ACHN (cell line): ENCODE measurements at places on chromosomes 5 and 9.

DNA sequence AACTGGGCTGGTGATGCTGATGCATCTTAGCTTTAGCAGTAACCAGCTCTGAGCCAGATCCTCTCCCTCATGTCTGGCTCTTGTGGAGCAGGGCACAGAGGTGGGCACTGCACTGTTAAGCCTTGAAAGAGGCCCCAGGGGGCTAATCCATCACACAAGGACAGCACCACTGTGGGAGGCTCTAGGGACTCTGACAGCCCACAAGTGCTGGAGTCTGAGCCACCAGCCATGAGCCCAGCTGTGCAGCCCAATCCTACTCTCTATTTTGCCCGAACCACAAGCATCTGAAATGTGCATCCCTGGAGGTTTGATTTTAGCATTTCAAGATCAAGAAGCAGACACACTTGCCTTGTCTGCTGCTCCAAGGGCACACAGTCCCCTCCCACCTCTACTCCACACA, 407.1 kb upstream of the TRPC7 start:
- DNase-seq: no peak

DNA sequence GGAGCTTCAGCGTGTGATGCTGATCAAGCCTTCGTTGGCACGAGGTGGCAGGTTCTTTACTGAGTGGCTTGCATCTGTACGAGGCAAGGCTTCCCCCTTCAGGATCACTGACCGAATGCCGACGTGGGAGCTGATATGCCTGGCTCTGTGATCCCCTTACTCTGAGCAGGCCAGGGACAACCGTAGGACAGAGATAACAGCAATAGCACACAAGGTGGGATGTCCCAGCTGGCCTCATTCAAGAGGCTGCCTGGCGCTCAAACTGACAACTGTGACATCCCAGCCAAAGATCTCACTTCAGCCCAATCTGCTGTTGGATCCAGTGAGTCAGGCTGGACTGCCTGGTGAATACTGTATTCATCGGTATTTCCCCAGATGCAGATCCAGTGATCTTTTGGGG, 199.4 kb upstream of the PANK3 start:
- no peak for DNase-seq

DNA sequence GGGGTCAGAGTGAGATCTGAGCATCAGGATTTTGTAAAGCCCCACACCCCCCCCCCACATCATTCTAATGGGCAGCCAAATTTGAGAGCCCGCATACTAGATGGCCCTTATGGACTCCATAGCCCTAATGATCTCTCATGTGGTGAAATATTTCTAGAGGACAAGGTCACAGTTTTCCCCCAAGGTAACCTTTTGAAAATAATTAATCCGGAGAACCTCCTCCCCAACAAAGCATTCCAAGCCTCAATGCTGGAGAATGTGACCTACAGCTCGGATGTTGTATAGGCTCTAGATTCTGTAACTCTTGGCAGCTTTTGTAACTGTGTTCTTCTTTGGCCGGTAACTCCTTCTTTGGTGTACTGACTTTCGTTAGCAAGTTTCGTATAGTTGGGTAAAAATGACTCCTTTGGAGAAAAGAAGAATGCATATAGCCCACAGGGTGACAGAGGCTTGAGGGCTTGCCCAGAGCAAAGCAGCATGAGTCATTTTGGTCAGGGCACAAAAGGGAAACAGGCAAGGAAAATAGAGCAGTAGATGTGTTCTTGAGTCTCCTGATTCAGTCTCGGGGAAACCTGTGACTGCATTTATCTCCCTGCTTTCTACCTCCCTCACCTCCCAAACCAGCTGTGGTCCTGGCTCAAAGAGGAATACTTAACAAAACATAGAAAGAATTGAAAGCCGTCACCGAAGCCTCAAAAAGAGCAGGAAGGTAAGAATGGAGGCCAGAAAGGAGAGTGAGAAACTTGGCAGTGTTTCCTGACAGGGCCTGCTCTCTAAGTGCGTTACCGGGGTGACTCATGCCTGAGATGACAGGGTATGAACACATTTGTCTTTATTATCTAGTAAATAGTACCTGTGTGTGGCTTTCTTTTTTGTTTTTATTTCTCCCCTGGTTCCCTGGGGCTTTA, 6.6 kb upstream of the XPA start:
- DNase-seq: peak; percentile 87

- no peak for DNase-seq
Measured at GRCh38 chr9:87245271-87245670, 252.4 kb upstream of the DAPK1 start.

DNA sequence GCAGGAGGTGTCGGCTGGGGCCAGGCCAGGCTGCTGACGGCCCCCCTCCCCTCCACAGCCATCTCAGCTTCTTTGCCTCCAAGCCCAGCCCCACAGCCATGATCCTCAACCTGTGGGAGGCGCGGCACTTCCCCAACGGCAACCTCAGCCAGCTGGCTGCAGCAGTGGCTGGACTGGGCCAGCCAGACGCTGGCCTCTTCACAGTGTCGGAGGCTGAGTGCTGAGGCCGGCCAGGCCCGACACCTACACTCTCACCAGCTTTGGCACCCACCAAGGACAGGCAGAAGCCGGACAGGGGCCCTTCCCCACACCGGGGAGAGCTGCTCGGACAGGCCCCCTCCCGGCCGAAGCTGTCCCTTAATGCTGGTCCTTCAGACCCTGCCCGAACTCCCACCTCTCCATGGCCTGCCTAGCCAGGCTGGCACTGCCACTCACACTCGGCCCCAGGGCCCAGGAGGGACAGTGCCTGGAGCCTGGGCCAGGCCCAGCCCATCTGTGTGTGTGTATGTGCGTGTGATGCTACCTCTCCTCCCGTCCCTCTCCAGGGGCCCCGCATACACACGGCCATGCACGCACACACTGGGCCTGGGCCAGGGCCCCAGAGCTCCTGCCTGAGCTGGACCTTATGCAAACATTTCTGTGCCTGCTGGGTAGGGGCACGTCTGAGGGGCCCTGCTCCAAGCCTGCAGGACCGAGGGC, 19.3 kb downstream of the HK3 start:
- no peak for DNase-seq

- no peak for DNase-seq
Measured at GRCh38 chr5:150510460-150511263, 2.7 kb downstream of the NDST1 start.

DNA sequence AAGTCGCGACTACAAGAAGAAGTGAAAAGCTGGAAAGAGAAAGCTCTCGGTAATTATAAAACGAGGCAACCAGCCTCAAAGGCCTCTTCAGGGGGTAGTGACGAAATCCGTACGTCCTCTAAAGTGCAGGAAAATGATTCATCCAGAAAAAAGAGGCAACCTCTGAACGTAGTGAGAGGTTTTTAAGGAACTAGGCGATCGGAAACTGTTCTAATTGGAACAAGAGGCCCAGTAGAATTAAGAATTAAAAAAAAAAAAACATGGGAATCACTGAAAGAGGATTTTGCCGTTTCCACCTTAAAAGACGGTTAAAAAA, 1.0 kb downstream of the CSNK1A1 start:
- peak; percentile 64 for DNase-seq

GRCh38 chr5:105877592-105877991, 1793.1 kb downstream of the EFNA5 start:
- DNase-seq: peak; percentile 4

GRCh38 chr9:136995772-136996311, 526 bp downstream of the CLIC3 start:
- no peak for DNase-seq

- DNase-seq: peak; percentile 61
Measured at GRCh38 chr5:113264046-113264445, 170.7 kb downstream of the TSSK1B start.

DNA sequence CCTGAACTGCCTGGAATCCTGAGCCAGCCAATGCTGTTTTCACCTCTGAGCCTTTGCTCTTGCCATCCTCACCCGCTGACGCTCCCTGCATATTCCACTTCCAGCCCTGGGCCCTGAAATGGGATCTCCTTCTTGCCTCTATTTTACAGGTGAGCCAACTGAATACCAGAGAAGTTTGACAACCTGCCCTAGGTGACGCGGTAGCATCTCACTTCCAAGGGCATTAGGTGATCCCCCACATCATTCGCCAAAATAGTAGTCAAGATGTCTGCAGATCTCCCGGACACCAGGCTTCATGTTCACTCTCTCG, 43.5 kb downstream of the FOXI1 start:
- DNase-seq: no peak

DNA sequence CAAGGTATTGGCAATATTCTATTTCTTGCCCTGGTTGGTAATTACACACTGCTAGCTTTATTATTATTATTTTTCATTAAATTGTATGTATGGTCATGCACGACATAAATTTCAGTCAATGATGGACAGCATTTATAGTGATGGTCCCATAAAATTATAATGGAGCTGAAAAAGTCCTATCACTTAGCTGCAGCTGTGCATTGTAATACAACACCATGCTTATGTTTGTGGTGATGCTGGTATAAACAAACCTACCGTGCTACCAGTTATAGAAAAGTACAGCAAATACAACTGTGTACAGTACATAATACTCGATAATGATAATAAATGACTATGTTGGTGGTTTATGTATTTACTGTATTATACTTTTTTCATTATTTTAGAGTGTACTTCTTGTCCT, 65.5 kb downstream of the NR3C1 start:
- no peak for DNase-seq

DNA sequence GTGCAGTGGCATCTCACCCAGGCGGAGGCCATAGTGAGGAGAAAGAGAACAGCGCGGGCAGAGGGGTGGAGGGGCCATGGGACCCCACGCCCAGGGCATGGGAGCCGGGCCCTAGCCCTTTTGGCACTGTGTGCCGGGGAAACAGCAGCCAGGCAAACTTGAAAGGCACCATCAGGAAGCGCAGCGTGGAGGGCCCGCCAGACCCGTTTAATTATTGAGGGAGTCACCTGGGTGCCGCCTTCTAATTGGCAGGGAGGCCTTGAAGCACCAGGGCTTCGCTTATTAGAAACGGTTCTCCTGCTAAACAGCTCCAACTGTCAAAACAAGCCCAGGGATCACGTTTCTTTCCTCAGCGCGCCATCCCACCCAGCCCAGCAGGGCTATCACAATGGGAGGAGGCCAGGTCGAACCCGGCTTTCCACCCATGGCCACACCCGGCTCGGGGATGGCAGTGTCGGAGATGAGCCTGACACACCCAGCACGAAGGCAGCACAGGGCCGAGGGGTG, 104.6 kb upstream of the SARDH start:
- DNase-seq: no peak

GRCh38 chr9:34106110-34106509, 20.4 kb downstream of the DCAF12 start:
- DNase-seq: no peak

DNA sequence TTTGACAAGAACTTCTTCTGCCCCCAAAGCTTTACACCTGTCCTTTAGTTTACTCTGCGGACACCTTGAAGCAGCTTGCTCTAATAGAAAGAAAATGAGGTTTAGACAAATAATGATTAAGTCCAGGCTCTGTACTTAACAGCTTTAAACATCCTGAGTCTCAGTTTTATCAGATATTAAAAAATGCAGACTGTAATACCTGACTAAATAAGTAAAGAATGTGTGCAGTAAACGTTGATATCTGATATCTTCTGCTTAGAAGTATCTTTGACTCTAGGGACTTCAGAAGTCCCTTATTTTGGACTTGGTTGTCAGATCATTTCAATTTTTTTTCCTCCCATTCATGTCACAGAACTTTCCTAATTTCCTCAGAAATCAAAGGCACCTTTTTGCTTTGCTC, 1060.4 kb downstream of the CDH12 start:
- DNase-seq: no peak

- no peak for DNase-seq
Measured at GRCh38 chr5:27220752-27221151, 182.4 kb upstream of the CDH9 start.

GRCh38 chr9:131590907-131591844, 45.9 kb downstream of the PRRT1B start:
- peak; percentile 79 for DNase-seq

DNA sequence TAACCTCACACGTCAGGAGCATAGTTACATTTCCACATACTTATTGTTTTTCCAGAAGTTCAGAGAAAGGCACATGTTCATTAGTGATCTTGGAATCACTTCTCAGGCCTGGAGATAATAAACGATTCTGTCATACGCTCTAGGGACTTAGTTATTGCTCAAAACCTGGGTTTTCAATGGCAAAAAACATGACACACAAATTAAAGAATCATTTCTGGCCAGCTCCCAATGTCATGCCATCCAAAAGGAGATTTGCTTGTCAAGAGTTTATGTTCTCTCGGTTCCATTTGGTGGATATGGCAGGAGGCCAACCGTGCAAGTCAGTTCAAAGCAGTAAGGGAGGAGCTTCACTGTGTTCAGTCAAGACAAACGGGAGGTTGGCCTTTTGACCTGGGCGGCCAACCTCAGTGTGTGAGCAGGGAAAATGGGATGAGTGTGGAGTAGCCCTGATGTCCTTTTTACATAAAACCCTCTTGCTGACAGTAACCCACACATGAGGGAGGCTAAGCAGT, 123.4 kb downstream of the NXNL2 start:
- DNase-seq: peak; percentile 19

GRCh38 chr9:98432960-98433359, 177.5 kb upstream of the TBC1D2 start:
- no peak for DNase-seq

GRCh38 chr9:120398286-120398685, 181.7 kb downstream of the CDK5RAP2 start:
- no peak for DNase-seq

GRCh38 chr5:58410441-58410840, 49.4 kb downstream of the PLK2 start:
- DNase-seq: peak; percentile 42

DNA sequence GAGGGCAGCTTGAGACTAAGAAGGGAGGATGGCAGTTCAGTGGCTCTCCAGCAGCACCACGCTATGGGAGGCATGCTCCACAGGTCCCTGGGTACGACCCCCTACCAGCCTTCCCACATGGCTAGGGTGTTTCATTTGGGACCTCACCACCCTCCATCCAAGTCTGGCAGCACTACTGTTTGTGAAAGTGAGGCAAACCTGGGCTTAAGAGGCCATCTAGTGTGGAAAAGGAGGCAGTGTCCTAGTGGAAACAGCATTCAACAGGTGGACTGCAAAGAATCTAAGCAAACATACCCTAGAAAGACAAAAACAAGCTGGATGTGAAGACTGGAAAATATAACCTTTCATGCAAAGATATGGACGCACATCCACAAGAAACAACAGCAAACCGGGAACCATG, 4.8 kb upstream of the C5orf47 start:
- DNase-seq: peak; percentile 19

GRCh38 chr5:73155271-73156222, 17.4 kb upstream of the TMEM174 start:
- DNase-seq: no peak

DNA sequence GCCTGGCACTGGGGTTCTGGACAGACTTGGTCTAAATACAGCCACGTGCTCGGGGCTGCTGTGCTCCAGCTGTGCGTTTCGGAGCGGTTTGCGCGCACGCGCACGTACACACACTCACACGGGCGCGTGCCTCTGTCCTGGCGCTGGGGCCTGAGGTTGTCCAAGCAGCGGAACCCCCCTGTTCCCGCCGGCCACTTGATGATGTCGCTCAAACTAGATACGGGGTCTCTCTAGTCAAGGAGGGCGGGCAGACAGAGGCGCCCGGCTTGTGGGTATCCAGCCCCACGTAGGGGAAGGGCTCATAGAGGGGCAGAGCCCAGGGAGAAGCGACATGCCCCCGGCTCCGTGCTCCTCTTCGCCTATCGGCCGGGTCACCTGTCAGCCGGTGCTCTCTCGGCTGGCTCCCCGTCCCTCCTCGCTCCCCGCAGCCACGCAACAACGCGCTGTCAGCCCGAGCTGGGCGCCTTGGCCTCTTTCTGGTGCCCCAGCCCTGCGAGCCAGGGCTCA, 8.9 kb downstream of the NR2F1-AS1 start:
- DNase-seq: no peak
